Activated CD8-positive, alpha-beta memory T cell treated with anti-CD3 and anti-CD28 coated beads, Interleukin-2, amount 50 U/mL, for 4 hours (primary cell): ENCODE measurements at places on chromosomes 11 and 22.

DNA sequence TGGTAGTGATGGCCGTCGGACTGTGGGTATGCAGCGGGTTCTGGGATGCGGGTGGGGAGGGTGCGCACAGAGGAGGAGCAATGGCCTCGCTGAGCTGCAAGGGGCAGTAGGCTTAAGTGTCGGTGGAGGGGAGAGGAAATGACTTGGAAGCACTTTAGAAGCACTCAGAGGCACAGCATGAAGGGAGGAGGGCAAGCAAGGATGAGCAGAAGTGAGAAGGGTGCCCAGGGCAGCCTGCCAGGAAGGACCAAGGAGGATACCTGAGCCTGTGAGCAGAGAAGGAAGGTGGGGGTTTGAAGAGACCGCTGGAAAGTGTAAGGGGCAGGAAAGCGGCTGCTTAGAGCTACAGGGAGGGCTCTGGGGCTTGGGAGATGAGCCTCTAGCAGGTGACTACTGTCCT, 330 bp downstream of the SLC5A1 start:
- no peak for DNase-seq

DNA sequence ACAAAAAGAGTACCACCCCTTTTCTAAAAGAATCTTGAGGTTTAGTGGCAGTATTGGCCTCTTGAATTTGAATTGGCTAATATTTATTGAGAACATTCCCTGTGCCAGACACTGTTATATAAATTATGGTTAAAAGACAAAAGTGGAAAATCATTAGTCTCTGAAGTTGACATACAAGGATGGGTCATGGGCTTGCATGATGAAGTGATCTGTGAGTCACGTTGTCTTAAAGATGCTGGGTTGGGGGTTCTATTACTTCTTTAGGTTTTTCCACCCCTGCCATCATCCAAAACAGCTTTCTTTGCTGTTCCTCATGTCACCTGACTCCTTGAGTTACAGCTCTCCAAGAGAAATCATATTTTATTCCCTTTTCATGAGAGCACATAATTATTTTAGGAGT, 85.0 kb downstream of the CD44 start:
- no peak for DNase-seq

DNA sequence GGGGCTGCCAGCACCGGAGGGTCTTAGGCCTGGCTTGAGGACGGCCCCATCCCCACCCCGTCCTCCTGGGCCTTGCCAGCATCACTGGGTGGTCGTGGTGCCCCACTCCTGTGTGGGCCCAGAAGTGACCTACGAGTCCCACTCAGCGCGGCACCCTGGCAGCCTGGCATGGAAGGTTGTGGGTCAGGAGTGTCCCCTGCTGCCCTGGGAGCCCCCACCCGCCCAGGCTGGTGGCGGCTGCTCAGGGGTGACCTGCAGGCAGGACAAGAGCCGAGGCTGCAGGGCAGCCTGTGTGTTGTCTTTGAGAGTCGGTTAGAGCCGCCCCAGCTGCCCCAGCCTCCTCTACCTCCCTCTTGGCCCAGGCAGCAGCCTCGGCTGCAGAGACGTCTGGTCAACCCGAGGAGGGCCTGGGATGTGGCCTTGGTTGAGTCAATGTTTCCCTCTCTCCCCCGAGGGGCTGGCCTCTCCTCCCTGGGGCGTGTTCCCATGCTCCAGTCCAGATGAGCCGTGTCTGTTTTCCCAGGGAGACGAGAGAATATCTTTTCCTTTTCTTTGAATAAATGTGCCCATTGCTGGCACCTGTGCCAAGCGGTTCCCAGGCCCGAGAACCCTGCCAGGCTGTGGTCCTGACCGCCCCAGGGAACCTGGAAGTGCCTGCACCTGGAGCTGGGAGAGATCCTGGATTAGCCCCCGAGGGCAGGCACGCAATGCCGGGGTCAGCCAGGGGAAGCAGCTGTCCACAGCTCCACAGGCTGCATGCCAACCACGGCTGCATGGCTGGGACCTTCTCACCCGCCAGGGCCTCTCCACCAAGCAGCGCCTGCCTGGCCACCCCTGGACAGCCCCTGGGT, 35.7 kb upstream of the MUC5AC start:
- no peak for DNase-seq

- no peak for DNase-seq
Measured at GRCh38 chr11:86443415-86443814, 68.7 kb downstream of the CCDC81 start.

- no peak for DNase-seq
Measured at GRCh38 chr11:45388472-45388871, 102.3 kb upstream of the SYT13 start.

DNA sequence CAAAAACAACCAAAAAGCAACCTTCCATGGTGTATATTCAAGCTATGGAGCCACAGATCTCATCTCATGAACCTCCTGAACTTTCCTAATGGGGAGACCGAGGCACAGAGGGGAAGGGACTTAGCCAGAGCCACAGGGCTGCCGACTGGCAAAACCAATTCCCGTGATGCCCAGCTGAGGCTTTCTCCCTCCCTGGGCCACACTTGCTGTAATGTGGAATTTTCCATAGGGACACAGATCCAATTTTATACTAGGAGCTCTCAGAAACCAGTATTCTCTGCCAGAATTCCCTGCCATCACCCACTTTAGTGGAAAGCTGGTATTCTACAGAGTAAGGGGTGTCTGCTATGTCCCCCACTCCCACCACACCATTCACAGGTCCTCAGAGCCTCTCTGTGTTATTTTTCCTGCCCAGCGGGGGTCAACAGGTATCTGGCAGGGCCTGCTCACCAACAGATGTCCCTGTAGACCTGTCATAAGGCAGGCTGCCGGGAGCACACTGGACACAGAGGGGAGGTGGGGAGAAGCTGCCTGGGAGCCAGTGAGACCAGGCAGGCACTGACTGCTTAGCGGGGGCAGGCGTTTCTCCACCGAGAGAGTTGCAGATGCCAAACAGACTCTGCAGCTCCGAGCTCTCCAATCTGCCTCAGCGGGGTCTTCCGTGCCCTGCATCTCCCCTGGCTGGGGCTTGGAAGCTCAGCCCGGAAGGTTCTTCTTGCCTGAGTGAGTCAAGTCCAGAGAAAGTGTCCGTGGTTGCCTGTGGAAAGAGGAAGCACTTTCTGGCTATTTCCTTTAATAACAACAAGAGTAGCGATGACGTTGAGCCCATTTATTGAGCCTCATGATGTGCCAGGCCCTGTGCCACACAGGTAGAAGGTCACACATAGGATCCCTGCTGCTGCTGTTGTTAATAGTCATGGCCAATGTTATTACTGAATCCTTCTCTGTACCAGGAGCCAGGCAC, 26.3 kb downstream of the RPS6KA4 start:
- no peak for DNase-seq

DNA sequence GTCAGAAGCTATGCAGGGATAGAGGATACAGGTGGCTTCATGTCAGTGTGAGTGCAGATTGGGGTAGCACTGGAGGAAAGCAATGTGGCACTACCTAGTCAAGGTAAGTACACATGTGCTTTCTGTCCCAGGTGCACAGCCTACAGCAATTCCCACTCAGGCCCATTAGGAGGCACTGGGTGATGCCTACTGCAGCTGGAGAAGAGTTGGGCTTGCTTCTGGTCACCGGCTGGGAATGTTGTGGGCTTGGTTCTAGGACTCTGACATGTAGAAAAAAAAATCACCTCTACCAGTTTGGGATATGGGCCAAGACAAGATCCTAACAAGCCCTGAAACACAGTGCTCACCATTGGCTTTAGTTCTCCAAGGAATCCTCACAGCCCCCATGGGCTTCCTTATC, 69.7 kb downstream of the TENM4 start:
- DNase-seq = no peak

GRCh38 chr11:44563711-44564110, 1.8 kb upstream of the CD82 start:
- DNase-seq = no peak

- no peak for DNase-seq
Measured at GRCh38 chr11:97854877-97855276, 1165.9 kb upstream of the CNTN5 start.

DNA sequence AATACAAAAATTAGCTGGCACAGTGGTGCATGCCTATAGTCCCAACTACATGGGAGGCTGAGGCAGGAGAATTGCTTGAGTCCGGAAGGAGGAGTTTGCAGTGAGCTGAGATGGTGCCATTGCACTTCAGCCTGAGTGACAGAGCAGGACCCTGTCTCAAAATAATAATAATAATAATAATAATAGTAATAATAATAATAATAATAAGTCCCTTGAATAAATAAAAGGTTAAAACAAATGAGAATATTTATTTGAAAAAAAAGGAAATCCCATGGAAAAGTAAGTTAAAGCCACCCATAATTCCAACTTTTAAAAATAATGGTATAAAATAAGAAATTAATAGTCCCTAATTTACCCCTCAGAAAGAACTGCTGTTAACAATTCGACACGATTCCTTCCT, 10.0 kb upstream of the NAV2 start:
- no peak for DNase-seq

DNA sequence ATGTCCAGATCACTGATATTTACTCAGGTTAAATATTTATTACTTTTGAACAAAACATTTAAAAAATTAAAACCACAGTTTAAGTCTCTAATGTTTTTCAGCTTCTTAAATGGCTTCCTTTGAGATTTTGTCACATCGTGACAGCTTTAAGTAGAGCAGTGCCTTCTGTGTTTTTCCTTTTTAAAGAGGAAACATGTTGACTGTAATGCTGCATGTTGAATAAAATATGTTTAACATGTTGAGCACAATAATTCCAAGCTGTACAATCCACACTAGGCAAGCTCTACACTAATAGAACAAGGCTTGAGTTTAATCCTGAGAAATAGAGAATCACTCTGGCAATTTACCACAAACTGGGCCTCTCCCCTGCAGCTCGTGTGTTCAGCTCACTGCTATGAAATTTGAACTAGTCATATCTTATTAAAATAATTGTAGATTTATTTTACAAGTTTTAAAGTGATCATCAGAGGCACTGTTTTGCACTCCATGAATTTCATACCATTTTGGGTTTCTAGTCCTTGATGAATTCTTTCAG, 368.3 kb downstream of the SOX6 start:
- DNase-seq = no peak

DNA sequence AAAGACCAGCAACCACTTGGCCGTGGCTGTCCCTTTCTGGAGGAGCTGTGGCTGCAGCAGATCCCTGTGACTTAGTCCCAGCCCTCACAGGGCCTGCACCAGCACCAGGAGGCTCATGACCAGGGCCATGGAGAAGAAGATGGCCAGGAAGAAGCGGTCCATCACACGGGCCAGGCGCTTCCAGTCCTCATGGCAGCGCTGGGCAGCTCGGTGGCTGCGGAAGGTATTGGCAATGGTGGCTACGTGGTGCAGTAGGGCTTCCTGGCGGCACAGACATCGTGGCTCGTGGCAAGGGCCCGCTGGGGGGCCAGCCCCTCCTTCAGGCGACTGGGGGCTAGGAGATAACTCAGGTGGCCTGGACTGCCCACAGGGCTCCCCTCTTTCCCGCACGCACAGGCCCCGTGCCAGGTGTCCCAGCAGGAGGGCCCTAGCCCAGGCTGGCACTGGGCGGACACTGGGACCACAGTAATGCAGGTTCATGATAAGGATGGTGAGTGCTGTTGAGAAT, 5.1 kb downstream of the CHRNA10 start:
- DNase-seq = no peak

DNA sequence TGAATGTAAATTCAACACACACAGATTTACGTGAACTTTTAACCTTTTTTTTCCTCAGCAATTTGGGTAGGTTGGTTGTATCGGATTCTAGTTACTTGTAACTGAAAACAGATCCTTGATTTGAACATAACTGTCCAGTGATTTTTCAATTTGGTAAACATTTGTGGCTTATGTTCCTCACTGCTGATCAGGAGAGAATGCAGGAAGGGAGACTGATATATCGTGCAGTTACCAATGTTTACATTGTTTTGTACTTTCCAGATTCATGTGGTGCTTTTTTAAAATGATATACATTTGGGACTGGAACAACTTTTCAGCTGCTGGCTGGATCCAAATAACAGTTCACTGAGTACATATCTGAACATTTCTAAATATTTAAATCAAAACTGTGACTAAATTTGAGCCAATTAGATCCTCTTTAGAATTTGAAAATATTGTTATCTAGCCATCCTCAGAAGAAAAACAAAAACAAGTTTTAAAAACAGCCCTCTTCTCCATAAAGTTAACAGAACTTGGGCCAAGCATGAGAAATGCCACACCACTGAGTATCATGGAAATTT, 84.3 kb upstream of the MTMR2 start:
- no peak for DNase-seq

DNA sequence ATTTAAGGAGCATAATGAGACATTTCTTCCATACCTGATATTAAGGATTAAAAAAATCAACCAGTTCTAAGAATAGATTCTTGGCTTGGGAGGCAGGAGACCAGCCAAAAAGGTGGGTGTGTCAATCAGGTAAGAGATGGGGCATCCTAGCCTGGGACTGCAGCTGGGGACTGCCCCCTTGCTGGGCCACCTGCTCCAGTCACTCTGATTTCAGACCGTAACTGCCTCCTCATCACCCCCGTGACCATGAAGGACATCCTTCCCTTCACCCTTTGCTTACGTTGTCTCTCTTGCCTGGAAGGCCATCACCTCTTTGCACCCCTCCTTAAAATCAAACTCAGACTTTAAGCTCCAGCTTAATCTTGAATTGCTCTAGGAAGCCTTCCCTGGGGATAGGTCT, 17.9 kb downstream of the PTPN5 start:
- no peak for DNase-seq

DNA sequence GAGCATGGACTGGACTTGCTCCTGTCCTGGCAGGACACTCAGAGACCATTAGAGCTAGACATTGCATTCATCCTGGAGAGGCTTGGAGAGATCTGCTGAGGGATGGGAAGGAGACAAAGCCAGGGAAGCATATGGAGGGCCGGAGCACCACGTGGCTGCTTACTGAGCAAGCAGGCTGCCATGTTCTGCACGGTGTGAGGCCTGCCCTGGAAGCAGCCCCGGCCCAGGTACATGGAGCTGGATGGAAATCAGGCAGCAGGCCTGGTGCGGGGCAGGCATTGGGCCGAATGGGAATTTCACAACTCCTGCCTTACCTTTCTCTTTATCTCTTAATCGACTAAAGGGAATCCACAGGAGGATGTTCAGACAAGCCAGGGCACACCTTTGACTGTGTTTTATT, 371.5 kb downstream of the OPCML start:
- DNase-seq = no peak

GRCh38 chr11:119103793-119104192, 2.1 kb upstream of the DPAGT1 start:
- DNase-seq = no peak

DNA sequence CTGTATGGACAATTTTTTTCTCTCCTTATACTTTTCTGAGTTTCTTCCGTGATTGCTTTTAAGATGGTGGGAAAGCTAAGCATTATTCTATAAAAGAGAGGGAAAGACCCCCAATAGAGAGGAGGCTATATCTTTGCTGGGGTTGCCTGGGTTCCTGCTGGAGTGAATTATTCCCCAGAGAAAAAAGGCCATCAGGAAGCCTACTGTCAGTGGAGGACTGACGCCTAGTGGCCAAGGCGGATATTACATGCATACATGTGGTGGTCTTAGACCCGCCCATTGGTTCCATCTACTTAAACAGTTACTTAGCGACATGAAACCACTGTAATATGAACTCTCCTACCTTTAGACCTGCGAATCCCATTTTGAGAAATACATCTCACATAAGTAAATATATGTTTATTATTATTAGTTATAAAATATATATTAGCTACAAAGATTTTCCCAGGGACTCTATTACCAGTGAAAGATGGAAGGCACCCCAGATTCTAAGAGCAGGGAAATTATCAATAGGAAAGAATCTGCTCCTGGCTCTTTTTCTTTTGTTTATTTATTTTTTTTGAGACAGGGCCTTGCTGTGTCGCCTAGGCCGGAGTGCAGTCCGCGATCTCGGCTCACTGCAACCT, 15.7 kb upstream of the PGA3 start:
- peak; percentile 87 for DNase-seq

- no peak for DNase-seq
Measured at GRCh38 chr22:42608823-42609361, 5.8 kb downstream of the POLDIP3 start.

GRCh38 chr11:85826116-85826855, 15.3 kb upstream of the SYTL2 start:
- DNase-seq = no peak
